ENCODE measurements at places on chromosomes 3 and 15.
A peak's percentile ranks its signal among the peaks of the same experiment; 100 is the strongest.

DNA sequence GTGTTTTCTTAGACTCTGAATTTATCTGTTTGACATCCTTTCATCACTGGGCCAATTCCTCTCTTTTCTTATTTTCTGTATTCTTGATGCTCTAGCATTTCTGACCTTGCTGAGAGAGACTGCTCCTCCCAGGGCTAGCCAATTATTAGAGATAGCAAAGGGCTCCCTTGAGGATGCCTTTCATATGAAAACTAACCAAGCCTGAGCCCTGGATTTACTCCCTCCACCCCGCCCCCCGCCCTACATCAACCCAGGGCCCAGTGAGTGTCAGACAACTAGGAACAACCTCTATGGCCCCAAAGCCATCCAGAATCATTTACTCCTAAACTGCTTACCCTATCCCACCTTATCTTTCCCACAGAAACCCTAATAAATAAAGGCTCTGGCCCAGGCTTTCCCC is 69.7 kb upstream of the LARS2 start:
- H3K4me3 ChIP-seq: no peak overlapping the region
- DNase-seq: no peak
- H3K4me1 ChIP-seq: peaks cover 5% of the 10 kb centered on the region
- no peak overlapping the region for H3K27ac ChIP-seq
- H3K27me3 ChIP-seq: peaks cover 2% of the 10 kb centered on the region
- H3K36me3 ChIP-seq: no peaks in the 10 kb centered on the region

- no peak overlapping the region for H3K4me3 ChIP-seq
- H3K36me3 ChIP-seq: no peaks in the 10 kb centered on the region
- no peak overlapping the region for H3K27ac ChIP-seq
- H3K4me1 ChIP-seq: no peaks in the 10 kb centered on the region
- H3K27me3 ChIP-seq: no peaks in the 10 kb centered on the region
Observed at GRCh38 chr3:86562090-86562489, 428.9 kb downstream of the VGLL3 start.

DNA sequence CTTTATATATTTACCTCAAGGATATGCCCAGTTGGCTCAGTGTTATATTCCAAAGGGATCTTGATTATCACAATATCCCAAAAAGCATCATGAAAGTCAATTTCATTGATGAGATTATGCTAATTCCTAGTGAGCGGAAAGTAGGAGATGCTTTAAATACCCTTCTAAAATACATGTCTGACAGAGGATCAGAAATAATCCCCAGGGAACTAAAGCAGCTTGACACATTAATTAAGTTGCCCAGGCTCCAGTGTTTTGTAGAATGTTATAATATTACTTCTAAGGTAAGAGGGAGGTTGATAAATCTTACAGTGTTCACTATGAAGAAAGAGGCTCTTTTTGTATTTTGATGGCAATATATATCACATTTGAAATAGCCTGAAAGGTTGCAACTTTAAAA is 767.5 kb upstream of the ROBO1 start:
- H3K4me1 ChIP-seq: no peaks in the 10 kb centered on the region
- no peaks in the 10 kb centered on the region for H3K36me3 ChIP-seq
- no peaks in the 10 kb centered on the region for H3K27me3 ChIP-seq
- no peak overlapping the region for H3K27ac ChIP-seq
- no peak overlapping the region for H3K4me3 ChIP-seq
- no peak for DNase-seq

GRCh38 chr3:25768851-25769250 is 14.4 kb downstream of the NGLY1 start:
- H3K27ac ChIP-seq: no peak overlapping the region
- no peaks in the 10 kb centered on the region for H3K4me1 ChIP-seq
- no peak overlapping the region for H3K4me3 ChIP-seq

DNA sequence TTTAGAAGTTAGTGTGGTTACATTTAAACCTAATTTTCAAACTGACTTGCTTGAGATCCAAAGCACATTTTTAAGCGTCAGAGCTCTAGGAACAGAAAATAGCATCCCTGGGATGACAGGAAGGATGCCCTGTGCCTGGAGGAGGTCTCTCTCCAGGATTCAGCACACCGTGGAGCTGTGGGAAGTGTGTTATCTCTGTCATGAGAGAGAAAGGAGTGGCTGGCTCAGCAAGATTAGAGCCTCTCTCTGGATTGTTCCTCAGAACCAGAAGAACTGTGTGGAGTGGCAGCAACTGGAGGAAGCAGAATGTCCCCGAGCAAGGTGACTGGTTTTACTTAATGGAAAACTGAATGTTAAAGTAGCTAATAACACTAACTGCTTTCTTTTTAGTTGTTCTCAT is 233.6 kb upstream of the TGFBR2 start:
- H3K4me3 ChIP-seq: no peak overlapping the region
- H3K27me3 ChIP-seq: no peaks in the 10 kb centered on the region
- H3K4me1 ChIP-seq: no peaks in the 10 kb centered on the region
- H3K27ac ChIP-seq: no peak overlapping the region
- DNase-seq: no peak

DNA sequence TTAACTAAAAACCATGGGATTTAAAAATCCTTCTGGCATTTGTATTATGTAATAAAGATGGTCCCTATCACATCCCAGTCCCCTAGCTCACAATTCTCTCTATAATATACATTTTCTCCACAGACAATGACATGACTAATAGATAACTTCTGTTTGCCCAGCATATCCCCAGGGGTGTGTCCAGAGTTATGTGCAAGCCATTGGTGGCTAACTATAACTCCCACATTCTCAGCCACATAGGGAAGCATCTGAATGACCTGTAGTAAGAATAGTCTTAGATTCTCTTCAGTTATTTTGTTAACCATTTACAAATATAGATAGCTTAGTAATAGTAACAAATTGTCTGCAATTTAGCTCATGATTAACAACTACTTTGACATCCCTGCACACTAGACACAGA is 52.2 kb upstream of the RBSN start:
- H3K27me3 ChIP-seq: peaks cover 61% of the 10 kb centered on the region
- no peak for DNase-seq
- H3K4me1 ChIP-seq: no peaks in the 10 kb centered on the region
- H3K36me3 ChIP-seq: no peaks in the 10 kb centered on the region

- no peaks in the 10 kb centered on the region for H3K27me3 ChIP-seq
- H3K4me3 ChIP-seq: no peak overlapping the region
- H3K27ac ChIP-seq: no peak overlapping the region
- no peaks in the 10 kb centered on the region for H3K4me1 ChIP-seq
Observed at GRCh38 chr3:2540115-2540514, 441.4 kb downstream of the CNTN4 start.

GRCh38 chr3:61729038-61729634 is 167.8 kb downstream of the PTPRG start:
- no peak for DNase-seq
- H3K27ac ChIP-seq: peak overlapping the region; percentile 86
- H3K36me3 ChIP-seq: no peaks in the 10 kb centered on the region

DNA sequence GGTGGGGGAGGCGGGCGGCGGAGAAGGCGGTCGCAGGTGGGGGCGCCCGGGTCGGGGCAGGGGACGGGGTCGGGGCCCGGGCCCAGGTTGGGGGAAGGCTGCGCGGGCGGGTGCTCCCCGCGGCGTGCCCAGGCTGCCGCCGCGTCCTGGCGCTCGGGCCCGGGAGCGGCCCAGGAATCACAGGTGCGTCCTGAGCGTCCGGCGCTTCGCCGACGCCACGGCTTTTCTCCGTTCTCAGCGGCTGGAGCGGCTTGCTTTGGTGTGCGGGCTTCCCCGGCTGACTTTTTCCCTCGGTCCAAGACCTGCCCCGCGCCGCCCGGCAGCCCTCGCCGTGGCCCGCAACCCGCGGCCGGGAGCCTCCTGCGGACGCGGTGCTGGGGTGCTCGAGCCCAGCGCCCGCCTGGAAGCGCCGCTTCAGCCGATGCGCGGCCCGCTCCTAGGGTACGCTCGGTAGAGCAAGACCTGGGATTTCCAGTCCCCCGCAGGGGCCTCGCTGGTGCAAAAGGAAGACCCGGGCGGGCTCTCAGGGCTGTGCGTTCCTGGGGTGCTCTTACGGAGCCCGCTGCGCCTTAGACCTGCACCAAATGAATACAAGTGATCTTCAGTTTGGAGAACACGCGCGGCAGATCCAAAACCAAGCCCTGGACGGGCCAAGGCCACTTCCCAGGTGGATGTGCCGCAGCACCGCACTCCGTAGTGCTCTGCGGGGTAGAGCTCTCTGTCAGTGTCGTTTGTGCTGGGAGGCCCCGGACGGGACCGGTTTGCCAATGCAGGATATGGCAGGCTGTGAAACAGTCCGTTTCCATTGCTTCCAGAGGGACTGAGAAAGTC is 639 bp downstream of the NIPA1 start:
- peak; percentile 20 for DNase-seq
- H3K27ac ChIP-seq: no peak overlapping the region
- peaks cover 8% of the 10 kb centered on the region for H3K4me1 ChIP-seq
- peak overlapping the region; percentile 96 for H3K4me3 ChIP-seq
- peaks cover 5% of the 10 kb centered on the region for H3K27me3 ChIP-seq

DNA sequence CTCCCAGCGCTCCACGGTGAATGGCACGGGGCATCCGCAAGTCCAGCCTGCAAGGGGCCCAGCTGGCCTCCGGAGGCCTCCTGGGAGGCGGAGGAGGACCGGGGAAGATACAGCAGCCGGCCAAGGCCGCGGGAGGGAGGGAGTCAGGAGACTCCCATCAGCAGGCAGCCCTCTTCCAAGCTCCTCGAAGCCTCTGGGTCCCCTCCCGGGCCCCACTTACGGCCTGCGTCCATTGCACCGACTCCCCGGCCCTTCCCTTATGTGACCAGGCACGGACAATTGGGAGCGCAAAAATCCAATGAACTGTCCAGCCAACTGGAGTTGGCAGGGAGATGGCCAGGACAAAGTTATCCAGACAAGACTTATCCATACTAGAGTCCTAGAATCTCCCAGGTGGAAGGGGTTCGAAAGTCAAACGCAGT is 668 bp downstream of the MFGE8 start:
- peak overlapping the region; percentile 90 for H3K27ac ChIP-seq
- no peaks in the 10 kb centered on the region for H3K27me3 ChIP-seq
- peak overlapping the region; percentile 90 for H3K4me3 ChIP-seq
- peaks cover 9% of the 10 kb centered on the region for H3K36me3 ChIP-seq
- DNase-seq: peak; percentile 19

DNA sequence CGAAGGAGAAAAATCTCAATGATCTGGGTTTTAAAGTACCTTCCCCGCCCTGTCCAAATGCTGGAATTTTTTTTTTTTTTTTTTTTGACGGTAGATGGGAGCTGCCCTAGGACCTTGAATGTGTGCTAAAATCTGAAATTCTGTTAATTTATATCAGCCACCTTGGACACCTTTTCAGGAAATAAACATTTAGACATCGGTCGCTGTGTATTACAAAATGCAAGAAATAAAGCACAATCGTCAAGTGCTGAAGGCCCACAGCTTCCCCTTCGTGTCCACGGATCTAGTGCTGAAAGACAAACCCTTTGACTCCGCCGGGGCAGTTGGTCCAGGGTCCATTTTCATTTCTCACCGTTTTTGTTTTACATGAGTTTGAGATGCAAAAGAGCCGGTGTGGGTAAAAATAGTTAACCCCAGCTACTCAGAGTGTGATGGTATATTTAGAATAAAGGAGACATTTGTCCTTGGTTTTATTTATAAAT is 90.2 kb upstream of the CHD2 start:
- H3K36me3 ChIP-seq: peaks cover 4% of the 10 kb centered on the region
- peaks cover 51% of the 10 kb centered on the region for H3K4me1 ChIP-seq
- no peaks in the 10 kb centered on the region for H3K27me3 ChIP-seq
- DNase-seq: no peak
- H3K4me3 ChIP-seq: peak overlapping the region; percentile 89
- H3K27ac ChIP-seq: peak overlapping the region; percentile 99

GRCh38 chr15:31806106-31806505 is 224.2 kb upstream of the CHRNA7 start:
- H3K4me3 ChIP-seq: no peak overlapping the region
- H3K27ac ChIP-seq: no peak overlapping the region
- H3K4me1 ChIP-seq: peaks cover 8% of the 10 kb centered on the region
- no peak for DNase-seq

- H3K36me3 ChIP-seq: peaks cover 7% of the 10 kb centered on the region
- no peak overlapping the region for H3K27ac ChIP-seq
- no peak for DNase-seq
- H3K4me3 ChIP-seq: no peak overlapping the region
- peaks cover 7% of the 10 kb centered on the region for H3K27me3 ChIP-seq
Observed at GRCh38 chr3:127183931-127184869, 8.7 kb upstream of the PRR23E start.

GRCh38 chr3:122091602-122092295 is 36.6 kb downstream of the CD86 start:
- no peak for DNase-seq
- H3K36me3 ChIP-seq: no peaks in the 10 kb centered on the region
- no peak overlapping the region for H3K4me3 ChIP-seq

DNA sequence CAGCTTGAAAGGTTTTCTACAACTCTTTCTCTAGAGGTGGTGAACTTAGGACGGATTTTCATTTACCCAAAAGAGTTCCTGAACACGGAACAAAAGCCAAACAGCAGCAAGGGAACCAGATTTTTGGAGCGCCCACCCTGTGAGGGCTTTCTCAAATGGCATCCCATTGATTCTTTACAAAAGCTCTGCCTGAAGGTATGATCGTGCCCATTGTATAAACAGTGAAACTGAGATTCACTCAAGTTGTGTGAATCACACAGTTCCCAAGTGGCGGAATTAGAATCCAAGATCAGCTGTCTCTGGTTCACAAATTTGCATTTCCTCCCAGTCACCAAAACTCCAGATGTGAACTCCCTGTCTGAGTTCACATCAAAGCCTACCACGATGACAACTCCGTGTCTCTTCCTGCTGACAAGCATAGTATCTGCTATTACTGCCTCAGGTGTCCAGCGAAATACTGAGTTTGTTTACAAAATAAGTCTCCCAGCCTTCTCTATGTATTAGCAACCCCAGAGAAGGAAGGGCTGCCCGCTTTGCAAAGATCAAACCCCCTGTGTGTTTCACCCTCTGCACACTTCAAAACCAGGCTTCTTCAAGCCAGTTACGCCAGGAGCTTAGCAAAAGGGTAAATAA is 235.9 kb upstream of the ST8SIA2 start:
- peak overlapping the region; percentile 46 for H3K27ac ChIP-seq
- no peak overlapping the region for H3K4me3 ChIP-seq
- H3K4me1 ChIP-seq: peaks cover 11% of the 10 kb centered on the region
- peaks cover 8% of the 10 kb centered on the region for H3K27me3 ChIP-seq

GRCh38 chr3:186588632-186589031 is 18.1 kb downstream of the DNAJB11 start:
- no peaks in the 10 kb centered on the region for H3K27me3 ChIP-seq
- no peaks in the 10 kb centered on the region for H3K36me3 ChIP-seq
- no peak overlapping the region for H3K27ac ChIP-seq
- no peak overlapping the region for H3K4me3 ChIP-seq
- no peak for DNase-seq
- no peaks in the 10 kb centered on the region for H3K4me1 ChIP-seq

DNA sequence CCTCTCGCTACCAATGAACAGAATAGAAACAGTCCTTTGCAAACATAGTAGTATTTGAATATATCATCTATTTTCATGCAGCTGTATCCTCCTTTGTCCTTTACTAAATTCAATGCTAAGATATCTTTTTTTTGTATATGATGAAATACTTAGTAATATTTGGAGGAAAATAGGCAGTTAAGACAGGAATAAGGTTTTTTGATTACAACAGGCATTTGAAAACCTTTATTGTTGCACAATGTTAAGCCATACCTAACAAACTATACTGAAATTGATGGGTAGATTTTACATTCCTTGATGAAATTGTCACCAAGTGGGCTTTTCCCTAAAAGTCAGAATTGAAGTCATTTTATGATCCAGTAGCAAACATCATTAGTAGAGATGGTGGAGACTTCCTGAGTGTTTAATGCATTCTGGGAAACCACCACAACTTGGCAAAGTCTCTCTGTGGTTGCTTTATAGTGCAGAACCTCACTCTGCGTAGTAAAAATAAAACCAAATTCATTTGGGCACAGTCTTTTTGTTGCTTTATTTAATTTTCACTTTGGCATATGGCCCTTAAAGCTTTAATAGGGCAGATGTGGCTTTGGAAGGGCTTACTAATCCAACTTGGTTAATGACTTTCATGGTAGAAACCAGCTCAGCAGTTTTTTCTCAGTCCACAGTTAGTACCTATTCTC is 216.0 kb downstream of the DIPK2A start:
- no peak overlapping the region for H3K4me3 ChIP-seq
- no peaks in the 10 kb centered on the region for H3K27me3 ChIP-seq
- H3K36me3 ChIP-seq: peaks cover 6% of the 10 kb centered on the region
- H3K4me1 ChIP-seq: no peaks in the 10 kb centered on the region

Measured in neural crest cell (in vitro differentiated cells).